Suprapubic skin (tissue), 4 donors: ENCODE measurements at places on chromosomes 5 and 9. TPM values are rescaled to one million over a fixed set of nuclear protein-coding genes. Genes with fewer than 3 reads are reported as not detected.

The FGF1 gene
- 0.48 TPM for total RNA-seq

The TAF11L10 gene
- not detected for total RNA-seq

The SHC3 gene
- total RNA-seq: 4.8 TPM

The LOX gene
- 10.9 TPM for total RNA-seq

The C5orf58 gene
- not detected for total RNA-seq

The PTAR1 gene
- 57.6 TPM for total RNA-seq
